Left colon (tissue), 2 donors: ENCODE measurements at places on chromosomes 7 and 10. TPM values are rescaled to one million over a fixed set of nuclear protein-coding genes. Genes with fewer than 3 reads are reported as not detected.

ANKRD1 gene
- total RNA-seq: not detected

TOMM7 gene
- 207 TPM for total RNA-seq

GNAT3 gene
- not detected for total RNA-seq

PRTFDC1 gene
- 6.2 TPM for total RNA-seq

XRCC2 gene
- total RNA-seq: 1.3 TPM

PRXL2A gene
- 108 TPM for total RNA-seq

HNRNPA2B1 gene
- 295 TPM for total RNA-seq

RBP3 gene
- not detected for total RNA-seq

RUFY2 gene
- 21.1 TPM for total RNA-seq
